ENCODE measurements at places on chromosomes 2 and 18.

GRCh38 chr18:75212751-75213090 lies 2.1 kb downstream of the TSHZ1 start:
- no peak for DNase-seq

DNA sequence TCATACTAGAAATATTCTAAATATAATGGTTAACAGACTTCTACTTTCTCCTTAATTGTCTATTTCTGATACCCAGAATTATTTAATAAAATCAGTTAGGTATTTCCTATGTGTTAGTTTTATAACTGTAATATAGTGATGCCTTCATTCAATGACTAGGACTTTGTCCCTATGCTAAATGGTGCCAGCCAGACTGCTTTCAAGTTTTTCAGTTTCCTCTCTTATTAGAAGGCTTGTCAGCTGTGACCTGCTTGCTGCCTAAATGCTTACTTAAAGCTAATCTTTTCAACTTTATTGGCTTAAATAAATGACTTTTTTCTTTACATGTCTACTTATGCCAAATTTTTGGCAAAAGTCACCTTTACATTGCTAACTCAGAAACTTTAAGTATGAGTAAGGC lies 30.7 kb downstream of the BAZ2B start:
- no peak for DNase-seq

DNA sequence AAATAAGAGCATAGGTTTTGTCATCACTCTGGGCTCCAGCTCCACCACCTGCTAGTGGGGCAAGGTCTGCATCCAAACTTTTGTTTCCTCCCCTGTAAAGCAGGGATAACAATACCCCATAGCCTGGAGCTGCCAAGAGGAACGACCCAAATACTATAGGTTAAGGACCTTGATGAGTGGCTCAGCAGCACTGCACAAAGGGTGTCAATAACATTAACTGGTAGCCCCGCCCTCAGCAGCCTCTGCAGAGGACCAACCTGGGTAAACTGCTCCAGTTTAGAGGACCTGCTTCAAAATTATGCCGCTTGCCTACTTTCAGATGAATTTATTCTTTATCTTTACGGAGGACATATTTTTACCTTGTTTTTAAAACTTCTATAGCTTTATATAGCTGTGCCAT lies 65.8 kb upstream of the RIOK3 start:
- DNase-seq = no peak

DNA sequence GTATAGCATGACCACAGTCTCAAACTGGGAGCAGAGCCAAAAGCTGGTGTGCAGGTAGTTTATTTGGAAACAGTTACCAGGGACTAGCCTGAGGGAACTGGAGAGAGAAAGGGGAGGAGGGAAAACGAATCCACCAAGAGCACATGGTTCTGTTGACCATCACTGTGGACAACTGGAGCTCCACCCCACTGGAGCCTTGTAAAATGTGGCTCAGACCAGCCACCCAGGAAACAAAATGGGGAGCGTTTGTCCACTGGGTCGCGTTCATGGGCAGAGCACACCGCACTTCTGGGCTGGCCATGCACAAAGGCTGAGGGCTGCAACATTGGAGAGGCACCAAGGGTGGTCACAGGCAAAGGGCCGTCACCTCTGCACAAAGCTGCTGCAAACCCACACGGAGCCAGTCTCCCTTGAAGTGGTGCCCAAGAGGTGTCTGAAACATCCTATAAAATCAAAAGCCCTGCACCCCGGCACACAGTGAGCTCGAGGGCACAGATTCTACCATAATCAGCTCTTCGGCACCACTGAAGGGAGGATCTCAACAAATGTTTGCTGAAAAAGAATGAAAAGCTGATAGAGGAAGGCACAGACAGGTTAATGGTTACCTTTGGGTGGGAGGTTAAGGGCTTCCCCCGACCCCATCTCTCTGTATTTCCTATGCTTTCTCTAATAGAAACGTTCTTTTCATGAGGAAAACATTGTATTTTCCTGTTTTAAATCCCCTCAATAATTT lies 192.9 kb downstream of the INHBB start:
- DNase-seq = no peak

GRCh38 chr2:152638056-152638455 lies 79.2 kb downstream of the PRPF40A start:
- DNase-seq = no peak

- no peak for DNase-seq
Observed at GRCh38 chr18:24734058-24734457, 273.6 kb downstream of the HRH4 start.

GRCh38 chr2:47003641-47004427 lies 88.2 kb upstream of the MCFD2 start:
- DNase-seq = no peak

GRCh38 chr2:41199334-41199733 lies 747.4 kb upstream of the SLC8A1 start:
- no peak for DNase-seq

- DNase-seq = no peak
Observed at GRCh38 chr2:72673279-72673678, 152.6 kb downstream of the EXOC6B start.

- DNase-seq = no peak
Observed at GRCh38 chr2:40653829-40654228, 201.9 kb upstream of the SLC8A1 start.

DNA sequence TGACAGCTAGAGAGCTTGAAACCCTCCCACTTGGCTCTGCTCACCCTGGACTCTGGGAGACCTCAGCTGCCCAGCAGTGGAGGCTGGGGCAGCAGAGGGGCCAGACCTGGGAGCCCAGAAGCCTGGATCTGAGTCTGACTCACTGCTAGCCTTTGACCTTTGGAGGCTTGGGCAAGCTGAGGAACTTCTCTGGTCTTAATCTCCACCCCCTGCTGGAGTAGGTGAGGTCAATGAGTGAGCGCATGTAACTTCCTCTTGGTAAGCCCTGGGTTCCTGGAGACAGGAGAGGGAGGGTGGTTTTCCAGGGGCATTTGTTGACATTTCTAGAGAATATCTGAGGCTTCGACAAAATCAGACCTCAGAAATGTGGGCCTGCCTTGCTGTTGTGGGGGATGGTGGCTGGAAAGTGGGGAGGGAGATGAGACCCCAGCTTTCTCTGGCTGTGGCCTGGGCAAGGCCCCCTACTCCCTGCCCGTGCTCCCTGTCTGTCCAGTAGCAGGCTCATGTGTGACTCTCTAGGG lies 73.0 kb upstream of the YWHAQ start:
- DNase-seq = peak; percentile 42

DNA sequence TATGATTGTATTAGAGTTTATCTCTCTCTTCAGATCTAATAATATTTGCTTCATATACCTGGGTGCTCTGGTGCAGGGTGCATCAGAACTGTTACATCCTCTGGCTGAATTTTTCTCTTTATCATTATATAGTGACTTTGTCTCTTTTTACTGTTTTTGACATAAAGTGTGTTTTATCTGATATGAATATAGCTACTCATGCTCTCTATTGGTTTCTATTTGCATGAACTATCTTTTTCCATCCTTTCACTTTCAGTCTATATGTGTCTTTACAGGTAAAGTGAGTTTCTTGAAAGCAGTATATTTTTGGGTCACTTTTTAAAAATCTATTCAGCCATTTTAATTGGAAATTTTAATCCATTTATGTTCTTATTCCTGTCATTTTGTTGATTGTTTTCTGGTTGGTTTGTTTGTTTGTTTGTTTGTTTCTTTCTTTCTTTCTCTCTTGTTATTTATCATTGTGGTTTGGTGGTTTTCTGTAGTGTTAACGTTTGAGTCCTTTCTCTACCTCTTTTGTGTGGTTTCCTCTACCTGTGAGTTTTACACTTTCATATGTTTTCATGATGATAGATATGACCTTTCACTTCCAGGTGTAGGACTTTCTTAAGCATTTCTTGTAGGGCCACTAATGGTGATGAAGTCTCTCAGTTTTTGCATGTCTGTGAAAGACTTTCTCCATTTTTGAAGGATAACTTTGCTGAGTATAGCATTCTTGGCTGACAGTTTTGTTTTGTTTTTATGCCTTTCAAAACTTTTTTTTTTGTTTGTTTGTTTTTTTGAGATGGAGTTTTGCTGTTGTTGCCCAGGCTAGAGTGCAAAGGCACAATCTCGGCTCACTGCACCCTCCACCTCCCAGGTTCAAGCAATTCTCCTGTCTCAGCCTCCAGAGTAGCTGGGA lies 54.9 kb downstream of the CCNT2 start:
- no peak for DNase-seq

- no peak for DNase-seq
Observed at GRCh38 chr2:30664761-30665358, 142.4 kb downstream of the CAPN13 start.

GRCh38 chr2:218927422-218927821 lies 32.0 kb upstream of the CDK5R2 start:
- DNase-seq = no peak

DNA sequence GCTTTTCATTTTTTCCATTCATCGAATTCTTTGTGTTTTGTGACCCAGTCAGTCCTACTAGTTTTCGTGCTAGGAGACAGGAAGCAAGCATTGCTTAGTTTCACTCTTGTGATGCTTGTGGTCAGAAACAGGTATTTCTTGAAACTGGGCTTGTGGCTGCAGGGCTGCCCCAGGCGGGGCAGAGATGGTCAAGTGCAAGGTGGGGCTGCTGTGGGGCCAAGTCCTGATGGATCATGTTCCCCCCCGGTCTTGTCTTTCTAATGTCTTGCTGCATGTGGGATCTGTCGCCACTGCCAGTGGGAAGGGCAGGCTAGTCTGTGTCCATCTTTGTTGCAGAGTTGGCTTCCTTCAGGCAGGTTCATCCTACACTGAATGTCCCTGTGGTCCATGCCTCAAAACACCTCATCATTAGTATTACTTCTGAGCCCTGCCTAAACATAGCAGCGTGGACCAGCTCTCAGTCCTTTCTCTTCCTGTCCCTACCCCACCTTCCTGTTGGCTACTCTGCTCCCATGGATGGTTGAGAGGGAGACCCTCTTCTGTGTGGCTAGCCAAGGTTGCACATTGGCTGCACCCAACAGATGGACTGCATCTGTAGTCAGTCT lies 38.7 kb downstream of the INPP4A start:
- DNase-seq = peak; percentile 36

DNA sequence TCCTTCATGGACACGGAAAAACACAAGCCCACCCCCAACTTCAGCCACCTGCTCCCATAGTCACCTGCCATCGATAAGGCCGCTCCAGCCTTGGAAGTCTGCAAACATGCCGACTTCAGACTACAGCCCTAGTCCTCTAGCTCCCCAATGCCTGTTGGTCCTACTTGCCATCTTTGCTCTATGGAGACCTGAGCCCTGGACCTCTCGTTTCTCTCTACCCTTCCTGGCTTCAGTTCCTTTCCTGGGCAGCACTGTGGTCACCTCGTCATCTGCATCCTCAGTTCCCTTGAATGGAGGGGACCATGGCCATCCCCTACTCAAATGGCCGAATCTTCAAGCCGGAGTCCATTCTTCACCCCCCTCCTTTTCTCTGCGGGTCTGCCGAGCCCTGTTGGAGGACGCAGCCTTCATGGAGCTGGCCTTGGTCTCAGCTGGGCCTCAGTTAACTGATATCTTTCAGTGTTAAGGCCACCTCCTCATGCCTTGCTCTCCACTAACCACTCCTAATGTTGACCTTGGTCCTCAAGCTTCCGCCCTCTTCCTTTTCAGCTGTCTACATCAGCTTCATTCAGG lies 47.7 kb upstream of the GBX2 start:
- no peak for DNase-seq

- no peak for DNase-seq
Observed at GRCh38 chr2:227006189-227006897, 157.7 kb downstream of the COL4A4 start.

GRCh38 chr2:35973132-35973736 lies 382.3 kb upstream of the CRIM1 start:
- peak; percentile 35 for DNase-seq

DNA sequence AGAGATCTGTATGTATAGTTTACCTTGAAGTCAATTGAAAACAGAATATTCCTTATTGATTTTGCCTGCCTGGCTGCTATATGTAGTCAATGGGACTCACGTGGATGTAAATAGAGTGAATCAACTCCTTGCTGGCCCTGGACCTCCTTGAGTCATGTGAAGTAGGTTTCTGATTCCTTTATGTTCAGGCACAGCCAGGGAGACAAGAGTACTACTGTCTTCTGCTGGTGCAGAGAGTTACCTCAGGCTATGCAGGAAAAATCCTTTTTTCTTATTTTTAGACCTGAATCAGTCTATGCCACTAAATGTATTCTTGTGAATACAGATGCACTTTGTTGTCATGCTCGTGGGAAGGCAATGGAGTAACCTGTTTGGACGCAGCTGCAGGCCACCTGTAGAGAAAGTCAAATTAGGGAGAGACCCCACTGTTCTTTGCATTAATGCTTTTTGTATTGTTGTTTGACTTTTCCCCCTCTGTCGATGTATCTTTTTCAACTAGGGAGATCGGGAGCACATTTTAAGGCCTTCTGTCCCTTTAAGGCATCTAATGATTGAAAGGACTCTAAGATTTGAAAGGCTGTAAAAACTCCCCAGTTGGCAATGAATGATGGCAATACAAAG lies 473.9 kb downstream of the ARHGAP15 start:
- no peak for DNase-seq

DNA sequence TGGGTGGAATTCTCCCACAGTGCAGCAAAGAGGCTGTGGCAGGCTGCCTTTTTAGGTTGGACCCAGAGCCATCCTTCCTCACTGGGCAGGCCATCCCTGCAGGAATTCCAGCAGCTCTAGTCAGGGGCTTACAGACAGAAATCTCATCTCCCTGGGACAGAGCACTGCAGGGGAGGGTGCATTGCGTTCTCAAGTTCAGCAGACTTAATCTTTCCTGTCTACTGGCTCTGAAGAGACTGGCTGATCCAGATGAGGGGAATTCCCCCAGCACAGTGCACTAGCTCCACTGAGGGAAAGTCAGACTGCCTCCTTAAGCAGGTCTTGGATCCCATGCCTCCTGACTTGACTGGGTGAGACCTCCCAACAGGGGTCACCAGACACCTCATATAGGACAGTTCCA lies 899.7 kb upstream of the VRK2 start:
- DNase-seq = no peak

DNA sequence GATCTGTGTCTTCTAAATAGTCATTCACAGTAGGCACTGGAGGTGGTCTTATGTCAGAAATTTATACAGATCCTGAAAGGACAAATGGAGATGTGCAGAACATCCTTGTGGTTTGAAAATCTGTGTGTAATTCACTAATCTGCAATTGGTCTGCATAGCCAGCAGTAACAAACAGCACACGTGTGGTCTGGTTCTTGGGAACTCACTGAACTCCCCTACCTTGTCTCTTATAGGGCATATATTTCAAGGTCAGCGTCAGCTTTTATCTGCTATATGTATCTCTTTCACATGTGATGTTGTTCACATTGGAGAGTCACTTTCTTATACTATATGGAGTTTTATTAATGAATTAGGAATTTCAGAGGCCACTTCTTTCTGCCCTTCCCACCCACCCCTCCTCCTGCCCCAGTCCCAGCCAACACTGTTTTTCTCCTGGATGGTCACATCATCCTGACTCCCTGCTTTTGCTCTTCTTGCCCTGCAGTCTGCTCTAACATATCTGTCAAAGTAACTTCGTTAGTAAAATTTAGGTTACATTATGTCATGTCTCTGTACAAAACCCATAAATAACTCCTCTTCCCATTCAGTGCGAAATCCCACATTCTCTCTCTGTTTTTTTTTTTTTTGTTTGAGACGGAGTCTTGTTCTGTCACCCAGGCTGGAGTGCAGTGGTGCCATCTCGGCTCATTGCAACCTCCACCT lies 35.4 kb upstream of the CABYR start:
- no peak for DNase-seq

- DNase-seq = no peak
Observed at GRCh38 chr2:240303896-240304745, 131.3 kb upstream of the GPC1 start.

GRCh38 chr18:59388817-59389216 lies 29.8 kb upstream of the LMAN1 start:
- DNase-seq = no peak

GRCh38 chr18:11872479-11873136 lies 21.4 kb downstream of the CHMP1B start:
- peak; percentile 26 for DNase-seq

GRCh38 chr2:102335871-102336366 lies 19.7 kb upstream of the IL18R1 start:
- DNase-seq = no peak
